ENCODE measurements at places on chromosomes 4 and X. TPM values are rescaled to one million over a fixed set of nuclear protein-coding genes. Genes with fewer than 3 reads are reported as not detected.

Gene CXorf51A
- total RNA-seq = not detected

Gene GASK1B
- 46.1 TPM for total RNA-seq

Gene MCF2
- 5.6 TPM for total RNA-seq

Gene MAGEA11
- 0.77 TPM for total RNA-seq

Gene ANXA10
- total RNA-seq = not detected

Gene NPNT
- total RNA-seq = 55.7 TPM

Gene BEX4
- 67.1 TPM for total RNA-seq

Gene GRID2
- 19.8 TPM for total RNA-seq

Gene ARSH
- not detected for total RNA-seq

Gene TBC1D9
- 64.2 TPM for total RNA-seq

Gene LEF1
- 19.6 TPM for total RNA-seq

Gene SSX4B
- not detected for total RNA-seq

Data from camera-type eye (tissue), 1 donor.